ENCODE measurements at places on chromosomes 7 and 10.

GRCh38 chr7:104469166-104469820 lies 140.9 kb downstream of the LHFPL3 start:
- DNase-seq: no peak

DNA sequence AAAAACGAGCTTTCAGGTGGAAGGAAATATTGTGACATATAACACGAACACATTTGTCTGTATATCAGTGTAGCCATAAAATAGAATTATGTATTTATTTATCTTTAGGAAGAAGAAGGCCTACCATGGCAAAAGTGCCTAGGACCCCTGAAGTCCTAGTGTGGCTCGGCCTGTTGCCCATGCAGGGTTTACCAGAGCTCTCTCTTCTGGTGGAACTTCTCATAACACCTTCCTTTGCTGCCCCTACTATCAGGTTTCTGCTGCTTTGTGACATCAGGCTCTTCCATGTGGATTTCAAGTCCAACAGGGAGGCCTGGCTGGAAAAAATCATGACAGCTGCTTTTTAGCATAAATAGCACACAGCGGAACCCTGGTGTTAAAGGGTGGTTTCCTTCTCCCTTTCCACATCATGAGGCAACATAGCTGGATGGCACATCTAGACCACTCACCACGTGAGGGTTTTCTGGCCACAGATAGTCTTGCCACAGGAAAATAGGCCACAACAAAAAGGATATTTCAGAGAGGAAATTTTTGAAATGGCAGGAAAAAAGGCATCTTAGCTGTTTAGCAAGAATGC lies 44.8 kb upstream of the ADO start:
- DNase-seq: no peak

GRCh38 chr10:91885362-91886079 lies 23.8 kb downstream of the FGFBP3 start:
- no peak for DNase-seq

- no peak for DNase-seq
These were observed 56.5 kb downstream of the DOCK4 start for GRCh38 chr7:112149734-112150133.

DNA sequence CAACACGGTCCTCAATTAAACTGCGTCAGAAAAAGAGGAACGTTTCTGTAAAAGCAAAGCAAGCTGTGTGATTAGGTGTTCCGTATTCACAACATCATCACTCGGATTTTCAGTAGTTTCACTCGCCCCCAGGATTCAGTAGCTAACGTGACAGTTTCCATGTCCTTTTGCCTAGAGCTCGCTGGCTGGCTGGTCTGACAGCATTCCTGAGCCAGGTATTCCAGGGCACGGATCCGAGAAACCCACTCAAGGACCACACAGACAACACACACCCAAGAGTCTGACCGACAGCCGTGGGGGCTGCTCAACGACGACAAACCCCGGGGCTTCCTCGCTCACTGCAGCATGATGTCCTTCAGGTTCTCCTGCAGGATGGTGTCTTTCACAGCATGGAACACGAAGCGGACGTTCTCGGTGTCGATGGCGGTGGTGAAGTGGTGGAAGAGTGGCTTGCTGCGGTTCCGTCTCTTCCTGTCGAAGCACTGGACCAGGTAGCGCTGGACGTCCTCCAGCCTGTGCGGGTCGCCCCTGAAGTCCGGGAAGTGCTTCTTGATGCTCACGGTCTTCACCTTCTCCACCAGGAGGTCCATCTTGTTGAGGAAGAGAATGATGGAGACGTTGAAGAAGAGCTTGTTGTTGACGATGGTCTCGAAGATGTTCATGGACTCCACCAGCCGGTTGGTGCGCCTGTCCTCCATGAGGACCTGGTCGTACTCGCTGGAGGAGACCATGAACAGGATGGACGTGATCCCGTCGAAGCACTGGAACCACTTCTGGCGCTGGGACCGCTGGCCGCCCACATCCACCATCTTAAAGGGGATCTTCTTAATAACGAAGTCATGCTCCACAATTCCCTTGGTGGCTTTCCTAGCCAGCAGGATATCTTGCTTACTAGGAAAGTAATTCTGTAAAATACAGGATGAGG lies 43.1 kb downstream of the AMZ1 start:
- no peak for DNase-seq

DNA sequence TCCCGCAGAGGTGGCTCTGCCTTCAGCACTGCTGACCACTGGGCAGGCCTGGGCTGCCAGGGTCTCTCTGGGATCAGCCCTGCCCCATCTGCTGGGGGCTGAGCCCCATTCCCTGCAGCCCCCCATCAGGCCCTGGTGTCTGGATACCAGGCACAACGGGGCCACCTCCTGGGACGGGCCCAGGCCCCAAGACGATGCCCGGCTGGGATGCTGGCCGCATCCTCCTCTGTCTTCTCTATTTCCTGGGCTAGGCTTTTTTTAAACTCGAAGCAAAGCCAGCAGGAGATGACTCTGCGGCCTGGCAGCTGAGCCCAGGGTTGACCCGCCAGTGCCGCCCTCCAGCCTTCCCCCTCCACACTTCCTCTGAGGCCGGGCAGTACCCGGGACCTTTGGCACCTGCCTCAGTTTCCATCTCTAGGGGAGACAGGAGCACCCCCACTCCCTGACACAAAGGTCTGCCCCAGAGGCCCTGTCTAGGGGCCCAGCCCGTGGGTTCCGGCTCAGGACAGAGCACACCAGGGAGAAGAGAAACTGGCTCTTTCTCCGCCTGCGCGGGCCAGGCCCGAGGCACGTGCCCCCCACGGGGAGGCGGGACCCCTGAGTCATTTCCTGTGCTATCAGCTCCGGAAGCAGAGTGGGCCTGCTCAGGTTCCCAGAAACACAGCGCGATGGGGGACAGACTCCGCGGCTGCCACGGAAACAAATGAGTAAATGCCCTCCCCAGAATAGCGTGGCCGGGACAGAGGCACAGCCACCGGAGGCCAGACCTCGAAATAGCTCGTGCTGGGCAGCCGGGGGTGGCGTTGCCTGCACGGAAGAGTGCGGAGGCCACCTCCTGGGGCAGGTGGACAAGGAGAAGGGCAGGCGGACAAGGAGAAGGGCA lies 84.6 kb upstream of the PDGFA start:
- peak; percentile 96 for DNase-seq

- DNase-seq: no peak
These were observed 7.7 kb upstream of the IL15RA start for GRCh38 chr10:5985029-5985428.

DNA sequence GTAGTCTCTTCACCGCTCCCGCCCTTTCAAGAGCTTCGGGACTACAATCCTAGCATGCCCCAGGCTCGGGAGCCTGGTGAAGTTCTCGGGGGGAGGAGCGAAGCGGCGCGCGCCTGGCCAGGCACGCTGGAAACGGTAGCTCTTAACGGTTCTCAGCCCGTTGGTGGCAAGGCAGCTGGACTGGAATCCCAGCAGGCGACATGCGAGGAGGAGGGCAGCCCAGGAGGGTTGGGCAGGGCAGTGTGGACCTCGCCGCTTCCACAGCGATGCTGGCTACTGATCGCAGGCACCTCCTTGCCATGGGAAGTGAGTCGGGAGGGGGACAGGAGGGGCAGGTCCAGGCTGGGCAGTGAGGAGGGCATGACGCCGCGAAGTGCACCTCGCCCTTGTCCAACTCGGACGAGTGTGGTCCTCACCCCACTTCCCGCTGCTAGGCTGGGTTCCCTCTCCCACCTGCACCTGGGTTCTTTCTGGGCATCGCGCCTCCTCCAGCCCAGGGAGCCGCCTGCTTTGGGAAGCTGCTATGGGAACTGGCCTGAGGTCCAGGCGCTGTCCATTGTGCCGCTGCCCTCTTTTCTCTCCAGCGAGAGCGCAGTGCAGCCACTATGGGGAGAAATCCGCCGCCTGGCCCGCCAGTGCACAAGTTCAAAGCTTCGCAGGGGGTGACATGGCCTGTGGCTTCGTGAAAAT lies 367.8 kb upstream of the NUPR2 start:
- DNase-seq: no peak

DNA sequence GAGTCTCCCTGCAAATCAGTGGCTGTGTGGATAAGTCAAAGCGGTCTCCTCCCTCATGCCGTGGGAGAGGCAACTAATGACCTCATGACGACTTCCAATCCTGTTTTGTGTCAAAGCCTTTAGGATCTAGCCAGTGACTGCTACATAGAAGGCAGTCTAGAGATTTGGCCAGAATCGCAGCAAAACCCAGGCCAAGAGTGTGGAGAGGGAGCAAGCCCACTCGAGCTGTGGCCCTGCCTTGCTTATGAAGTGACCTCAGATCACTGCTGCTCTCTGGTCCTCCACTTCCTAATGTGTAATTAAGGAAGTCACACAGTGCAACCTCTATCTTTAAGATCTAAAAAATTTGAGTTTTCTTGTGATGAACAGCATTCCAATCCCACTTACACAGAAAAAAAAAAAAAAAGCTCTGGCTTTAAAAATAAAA lies 296.7 kb upstream of the KLF6 start:
- DNase-seq: no peak

- no peak for DNase-seq
These were observed 28.3 kb upstream of the KLF6 start for GRCh38 chr10:3813267-3813666.

- no peak for DNase-seq
These were observed 3.4 kb downstream of the PDGFA start for GRCh38 chr7:516216-516605.

GRCh38 chr10:86306628-86307278 lies 59.8 kb downstream of the GRID1 start:
- DNase-seq: peak; percentile 19

DNA sequence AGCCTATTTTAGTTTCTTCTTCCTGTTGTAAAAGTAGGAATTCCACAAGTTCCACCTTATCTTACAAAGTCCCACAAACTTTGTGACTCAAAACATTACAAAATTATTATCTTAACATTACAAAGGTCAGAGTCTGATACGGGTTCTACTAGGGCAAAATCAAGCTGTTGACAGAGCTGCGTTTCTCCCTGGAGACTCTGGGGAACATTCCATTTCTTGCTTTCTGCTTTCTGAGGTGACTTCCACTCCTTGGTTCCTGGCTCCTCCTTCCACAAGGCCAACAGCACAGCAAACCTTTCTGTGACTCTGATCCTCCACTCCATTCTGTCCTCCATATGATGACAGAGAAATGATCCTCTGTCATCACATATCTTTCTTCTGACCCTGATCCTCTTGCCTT lies 10.6 kb downstream of the OR2F1 start:
- no peak for DNase-seq

GRCh38 chr10:34593930-34594329 lies 221.2 kb downstream of the PARD3 start:
- no peak for DNase-seq

DNA sequence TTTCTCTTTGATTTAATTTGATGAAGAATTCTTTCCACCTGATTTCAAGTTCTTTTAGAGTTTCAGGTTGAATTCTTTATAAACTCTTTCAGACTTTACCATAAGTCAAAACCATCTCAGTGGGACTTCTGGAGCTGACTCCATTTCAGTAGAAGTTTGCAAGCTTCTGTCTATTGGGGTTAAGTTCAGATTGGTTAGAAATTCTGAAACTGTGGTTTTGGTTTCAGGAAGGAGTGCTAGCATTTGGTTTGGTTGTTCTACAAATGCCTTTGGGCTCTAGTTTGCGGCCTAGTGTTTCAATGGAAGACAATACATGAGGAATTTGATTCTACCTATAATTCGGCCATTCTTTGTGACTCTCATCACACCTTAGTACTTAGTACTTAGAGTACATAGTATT lies 176.8 kb upstream of the RHOBTB1 start:
- no peak for DNase-seq

- peak; percentile 21 for DNase-seq
These were observed 216.4 kb downstream of the ELFN1 start for GRCh38 chr7:1886361-1887064.

GRCh38 chr10:77609781-77610272 lies 27.8 kb downstream of the KCNMA1 start:
- DNase-seq: no peak

DNA sequence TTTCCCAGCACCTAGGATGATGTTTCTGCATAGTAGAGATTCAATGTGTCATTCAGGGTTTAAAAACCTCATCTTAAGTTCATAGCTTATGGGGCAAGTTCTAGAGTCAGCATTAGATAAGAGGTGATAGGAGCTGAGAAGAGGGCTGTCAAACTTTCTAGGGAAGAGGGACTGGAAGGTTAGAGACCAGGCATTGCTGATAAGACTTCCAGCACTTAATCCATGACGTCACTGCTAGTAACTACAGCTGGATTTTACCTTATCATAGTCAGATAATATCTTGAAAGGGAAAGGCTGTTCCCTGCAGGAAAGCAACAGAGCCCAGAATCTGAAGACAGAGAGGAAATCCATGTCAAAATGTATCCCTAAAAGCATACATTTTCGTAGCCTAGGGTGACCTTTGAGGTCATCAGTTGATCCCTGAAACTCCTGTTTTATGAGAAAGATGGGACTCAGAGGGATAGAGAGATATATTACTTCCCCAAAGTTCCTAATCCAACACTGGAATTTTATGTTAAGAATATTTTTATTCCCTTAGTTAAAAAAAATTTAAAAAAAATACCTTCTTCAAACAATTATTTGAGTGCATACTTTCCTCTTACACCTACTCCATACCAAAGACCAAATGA lies 3.3 kb upstream of the CPED1 start:
- no peak for DNase-seq

GRCh38 chr10:621513-621912 lies 68.0 kb downstream of the DIP2C start:
- no peak for DNase-seq

DNA sequence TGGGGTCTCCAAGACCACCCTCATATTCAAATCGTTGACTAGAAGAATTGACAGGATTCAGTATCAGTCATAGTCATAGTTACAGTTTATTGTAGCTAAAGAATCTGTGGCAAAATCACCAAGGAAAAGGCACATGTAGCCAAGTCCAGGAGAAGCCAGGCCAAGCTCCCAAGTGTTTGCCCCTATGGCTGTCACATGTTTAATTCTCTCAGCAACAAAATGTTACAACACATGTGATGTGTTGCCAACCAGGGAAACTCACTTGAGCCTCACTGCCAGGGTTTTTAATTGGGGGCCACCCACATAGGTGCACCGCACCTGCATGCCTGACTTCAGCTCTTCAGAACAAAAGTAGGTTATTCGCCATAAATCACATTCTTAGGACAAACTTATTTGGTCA lies 1030.9 kb upstream of the CELF2 start:
- no peak for DNase-seq

DNA sequence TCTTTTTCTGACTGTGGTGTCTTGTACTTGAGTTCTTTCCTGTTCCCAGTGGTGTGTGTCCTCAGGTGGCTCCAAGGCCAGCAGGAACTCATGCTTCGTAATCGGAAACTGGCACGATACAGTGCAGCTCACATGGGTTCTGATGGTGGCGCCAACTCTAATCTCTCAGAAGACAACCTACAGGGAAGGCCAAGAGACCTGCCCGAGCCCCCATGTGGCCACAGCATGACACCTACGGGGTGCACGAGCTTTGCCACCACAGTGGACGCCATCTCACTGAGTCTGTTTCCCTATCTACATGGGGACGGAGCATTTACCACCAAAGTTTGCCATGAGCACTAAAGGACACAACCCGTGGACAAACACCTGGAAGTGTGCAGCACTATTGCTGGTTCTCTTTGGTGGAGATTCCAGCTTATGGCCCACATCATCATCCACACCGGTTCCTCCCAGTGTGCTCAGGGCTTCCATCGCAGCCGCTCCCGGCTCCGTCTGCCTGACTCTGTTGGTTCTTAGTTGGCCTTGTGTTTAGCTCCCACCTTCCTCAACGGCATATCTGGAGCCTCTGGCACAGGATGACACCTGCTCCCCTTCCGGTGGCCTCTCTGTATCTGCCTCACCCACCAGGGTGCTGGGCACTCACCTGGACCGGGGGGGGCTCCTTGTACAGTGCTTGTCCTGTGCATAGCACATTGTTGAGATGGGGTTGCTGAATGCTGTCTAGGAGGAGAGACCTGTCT lies 586.6 kb upstream of the MKI67 start:
- no peak for DNase-seq

- DNase-seq: no peak
These were observed 299.8 kb upstream of the NEBL start for GRCh38 chr10:21196822-21197395.

GRCh38 chr10:130757271-130757670 lies 554.2 kb downstream of the TCERG1L start:
- DNase-seq: no peak
